ENCODE measurements at places on chromosomes 4 and X.
A peak's percentile ranks its signal among the peaks of the same experiment; 100 is the strongest.

GRCh38 chr4:123480706-123481418, 84.3 kb downstream of the SPRY1 start:
- DNase-seq: peak; percentile 58

DNA sequence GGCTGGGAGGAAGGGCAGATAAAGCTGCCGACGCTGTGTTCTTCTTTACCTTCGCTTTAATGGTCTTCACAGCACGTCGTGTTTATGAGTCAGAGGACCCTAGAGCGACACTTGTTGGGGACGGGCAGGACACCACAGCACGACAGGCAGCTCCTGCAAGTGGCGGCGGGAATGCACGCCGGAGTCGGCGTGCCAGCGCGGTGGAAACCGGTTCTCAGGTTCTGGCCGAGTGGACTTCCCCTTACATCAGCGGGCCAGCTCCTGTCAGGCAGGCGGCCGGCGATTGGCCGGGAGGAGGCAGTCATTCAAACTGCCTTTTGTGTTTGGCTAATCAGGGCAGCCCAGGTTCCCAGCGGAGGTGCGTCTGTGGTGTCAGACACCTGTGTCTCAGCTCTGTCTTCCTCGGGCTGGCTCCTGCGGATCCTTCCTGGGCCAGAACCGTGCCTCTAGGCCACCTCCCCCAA, 150.9 kb downstream of the SHROOM3 start:
- peak; percentile 95 for DNase-seq

DNA sequence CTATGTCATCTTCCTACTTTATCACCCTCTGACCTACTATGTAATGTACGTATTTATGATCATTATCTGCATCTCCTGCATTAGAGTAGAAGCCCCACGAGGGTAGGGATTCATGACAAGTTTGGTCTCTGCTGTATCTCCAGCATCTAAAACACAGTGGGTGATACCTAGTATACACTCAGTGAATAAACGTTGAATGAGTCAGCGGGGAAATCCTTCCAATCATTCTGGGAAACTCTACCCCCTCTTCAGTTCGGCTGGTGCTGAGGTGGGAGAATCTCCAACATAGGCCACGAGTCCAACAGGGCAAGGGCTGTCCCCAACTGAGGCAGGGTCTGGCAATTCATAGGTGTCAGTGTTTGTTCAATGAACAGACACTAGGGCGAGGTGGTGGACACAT, 74.4 kb upstream of the EFNB1 start:
- DNase-seq: no peak

GRCh38 chr4:82462415-82462831, 32.0 kb downstream of the ENOPH1 start:
- peak; percentile 71 for DNase-seq

GRCh38 chr4:161448550-161449180, 715.1 kb downstream of the FSTL5 start:
- DNase-seq: no peak

DNA sequence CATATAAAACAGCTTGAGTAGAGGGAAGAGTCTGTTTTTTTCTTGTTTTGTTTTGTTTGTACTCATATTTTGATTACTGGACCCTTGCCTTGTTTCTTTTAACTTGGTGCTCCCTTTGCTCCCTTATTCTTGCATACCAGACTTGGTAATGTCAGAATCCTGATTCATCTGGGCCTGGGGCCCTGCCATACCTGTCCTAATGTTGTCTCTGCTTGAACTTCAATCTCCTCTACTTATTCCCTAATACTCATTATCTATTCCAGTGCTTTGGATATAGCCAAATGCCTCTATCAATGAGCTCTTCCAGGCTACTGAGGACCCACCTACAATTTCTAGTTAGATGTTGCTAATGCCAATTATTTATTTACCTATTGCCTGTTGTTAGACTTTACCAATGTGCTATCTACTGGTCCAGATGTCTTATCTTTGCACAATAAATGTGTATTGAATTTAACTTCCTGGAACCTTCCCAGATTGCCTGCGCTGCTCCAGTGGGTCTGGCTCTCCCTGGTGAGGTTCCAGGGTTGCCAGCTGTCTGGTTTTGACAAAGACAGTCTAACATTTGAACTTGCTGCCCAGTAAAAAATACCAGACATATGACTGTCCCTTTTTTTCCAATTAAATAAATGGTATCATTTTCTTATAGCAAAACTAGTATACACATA, 64.4 kb upstream of the ACSL4 start:
- no peak for DNase-seq

DNA sequence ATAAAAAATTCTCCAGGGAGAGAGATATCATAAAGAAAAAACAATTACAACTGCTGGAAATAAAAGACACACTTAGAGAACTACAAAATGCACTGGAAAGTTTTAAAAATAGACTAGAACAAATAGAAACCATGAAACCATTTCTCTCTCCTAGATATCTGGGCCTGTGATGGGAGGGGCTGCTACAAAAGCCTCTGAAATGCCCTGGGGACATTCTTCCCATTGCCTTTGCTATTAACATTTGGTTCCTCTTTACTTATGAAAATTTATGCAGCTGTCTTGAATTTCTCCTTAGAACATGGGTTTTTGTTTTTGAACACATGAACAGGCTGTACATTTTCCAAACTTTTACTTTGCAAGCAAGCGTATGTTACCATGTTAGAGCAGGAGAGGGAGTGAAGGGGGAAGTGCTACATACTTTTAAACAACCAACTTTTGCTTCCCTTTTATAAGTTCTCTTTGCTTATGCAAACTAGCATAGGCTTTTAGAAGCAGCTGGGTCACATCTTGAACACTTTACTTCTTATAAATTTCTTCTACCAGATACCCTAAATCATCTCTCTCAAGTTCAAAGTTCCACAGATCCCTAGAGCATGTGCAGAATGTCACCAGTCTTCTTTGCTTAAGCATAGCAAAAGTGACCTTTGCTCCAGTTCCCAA, 47.9 kb upstream of the PACRGL start:
- no peak for DNase-seq

DNA sequence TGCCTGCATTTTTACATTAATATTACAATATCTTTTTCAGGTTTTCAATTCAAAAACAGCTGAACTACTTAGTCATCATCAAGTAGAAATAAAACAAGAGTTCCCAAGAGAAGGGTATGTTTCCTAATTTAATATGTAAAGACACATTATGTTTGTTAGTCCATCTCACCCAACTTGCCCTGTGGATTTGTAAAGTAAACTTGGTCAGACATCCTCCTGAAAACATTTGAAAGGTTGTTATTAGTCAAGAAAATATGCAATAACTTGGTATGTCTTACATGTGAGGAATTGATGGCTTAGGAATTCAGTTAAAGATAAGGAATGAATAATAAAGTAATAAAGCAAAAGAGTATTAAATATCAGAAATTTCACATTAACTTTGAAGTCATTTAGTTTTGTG, 12.2 kb downstream of the GK start:
- no peak for DNase-seq

DNA sequence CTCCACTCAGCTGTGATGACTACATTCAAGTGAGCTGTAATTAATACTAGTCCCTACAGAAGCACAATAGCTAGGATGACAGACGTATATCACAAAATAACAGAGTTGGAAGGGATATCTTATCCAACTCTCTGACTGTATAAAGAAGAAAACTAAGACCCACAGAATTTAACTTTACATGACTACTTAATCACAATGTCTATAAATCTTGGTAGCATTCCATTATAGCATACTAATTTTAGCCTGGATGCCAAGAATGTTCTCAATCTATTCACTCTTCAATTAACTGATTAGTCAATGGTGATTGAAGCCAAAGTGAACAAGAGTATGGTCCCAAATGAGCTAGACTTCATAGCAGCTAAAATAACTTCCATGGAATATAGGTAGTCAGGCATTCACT, 31.2 kb downstream of the RPS6KA6 start:
- DNase-seq: no peak

DNA sequence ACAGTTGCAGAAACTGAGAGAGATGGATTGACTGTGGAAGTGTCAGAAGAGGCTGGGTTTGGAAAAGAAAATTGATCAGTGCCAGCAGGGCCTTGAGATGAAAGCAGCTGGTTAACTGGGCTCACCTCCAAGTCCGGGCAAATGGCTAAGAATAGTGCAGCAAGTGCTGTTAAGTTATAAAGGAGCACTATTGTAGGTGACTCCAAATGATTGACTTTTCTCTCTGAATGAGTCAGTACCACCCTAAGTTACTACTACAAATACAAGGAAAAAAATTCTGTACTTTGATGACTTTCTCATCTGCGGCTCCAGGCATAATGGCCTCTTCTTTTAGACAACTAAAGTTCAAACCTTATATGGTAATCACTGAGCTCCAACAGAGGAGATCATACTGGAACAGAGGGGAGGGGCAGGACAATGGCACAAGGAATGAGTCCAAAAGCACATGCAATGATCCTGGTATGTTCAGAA, 733.4 kb upstream of the INTU start:
- no peak for DNase-seq

DNA sequence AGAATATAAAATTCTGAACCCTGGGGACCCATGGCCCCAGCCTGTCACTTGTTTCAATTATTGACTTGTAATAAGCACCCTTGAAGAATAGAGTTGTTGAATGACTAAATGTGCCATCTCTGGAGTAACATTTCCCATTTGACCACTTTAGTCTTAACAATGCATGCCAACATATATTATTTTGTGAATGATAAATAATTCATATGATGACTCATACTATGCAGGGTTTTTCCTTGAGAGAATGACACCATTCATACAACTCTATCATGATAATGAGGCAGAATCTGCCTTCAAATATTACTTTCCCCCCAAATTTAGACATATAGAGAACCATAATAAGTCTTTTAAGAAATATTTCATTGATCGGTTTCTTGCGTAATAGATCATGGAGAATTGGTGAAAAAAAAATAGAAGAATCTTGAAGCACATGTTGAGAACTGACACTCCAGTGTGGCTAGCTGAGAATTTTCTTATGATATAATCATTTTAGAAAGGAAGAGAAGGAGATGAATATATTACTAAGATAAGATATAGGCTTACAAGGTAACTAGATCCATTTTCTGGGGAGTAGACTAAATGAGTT, 404.5 kb downstream of the GRXCR1 start:
- no peak for DNase-seq

DNA sequence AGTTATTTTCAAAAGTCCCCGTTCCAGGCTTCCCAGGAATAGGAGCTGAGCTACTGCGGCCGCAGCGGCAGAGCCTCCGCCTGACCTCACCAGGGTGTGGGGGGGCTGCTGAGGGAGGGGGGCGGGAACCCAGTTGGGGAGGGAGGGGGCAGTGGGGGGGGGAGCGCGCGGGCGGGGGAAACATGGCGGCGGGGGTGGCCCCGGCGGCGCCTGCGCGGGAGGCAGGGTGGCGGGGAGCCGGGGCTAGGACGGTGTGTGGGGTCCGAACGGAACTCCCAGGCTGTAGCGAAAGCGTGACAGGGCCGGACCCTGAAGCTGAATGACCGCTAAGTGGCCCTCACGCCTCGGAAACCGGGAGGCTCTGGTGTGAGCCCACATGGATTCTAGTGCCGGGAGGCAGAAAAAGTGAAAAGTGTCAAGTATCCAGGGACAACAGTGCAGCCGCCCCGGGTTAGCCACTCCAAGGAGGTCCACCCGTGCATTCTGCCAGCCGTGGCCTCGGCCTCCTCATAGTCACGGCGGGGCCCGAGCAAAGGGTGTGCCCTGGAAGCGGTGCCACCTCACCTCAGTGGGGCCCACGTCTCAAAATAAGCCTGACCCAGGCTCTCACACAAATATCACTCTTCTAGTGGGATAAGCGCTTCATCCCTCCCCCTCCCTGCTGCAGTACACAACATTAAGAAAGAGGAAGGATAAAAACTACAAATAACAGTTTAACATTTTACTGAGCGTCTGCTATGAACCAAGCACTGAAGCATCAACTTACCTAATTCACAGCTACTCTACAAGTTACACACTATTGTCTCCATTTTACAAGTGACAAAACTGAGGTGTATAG, at the start of gene KLHL13:
Gene KLHL13 (minus strand): TSS at position 98 of the 838 bp plus-strand sequence. CDS start 88,337 bp downstream, outside the sequence.
- peak; percentile 7 for DNase-seq

DNA sequence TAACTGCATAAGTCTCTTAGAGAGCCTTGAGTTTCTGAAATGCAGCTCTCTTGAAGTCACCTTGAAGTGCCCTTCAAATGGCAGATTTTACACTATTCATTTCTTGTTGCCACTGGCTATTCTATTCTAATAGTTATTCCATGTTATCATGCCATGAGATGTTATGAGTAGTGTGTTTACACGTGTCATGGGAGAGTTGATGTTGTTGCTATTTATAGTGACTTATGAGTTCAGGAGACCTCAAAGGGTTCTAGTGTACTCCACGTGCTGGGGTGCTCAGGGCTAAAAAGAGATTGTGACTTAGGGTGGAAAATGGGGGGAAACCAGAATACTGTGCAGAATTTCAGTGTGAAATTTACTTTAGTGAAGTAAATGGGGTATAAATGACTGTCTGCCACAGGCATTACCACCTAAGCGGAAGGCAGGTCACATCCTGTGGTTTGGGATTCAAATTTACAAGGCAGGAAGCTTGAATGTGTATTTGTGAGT, 77.1 kb upstream of the SLC4A4 start:
- no peak for DNase-seq

GRCh38 chr4:38805530-38806145, 1.0 kb upstream of the TLR1 start:
- no peak for DNase-seq

DNA sequence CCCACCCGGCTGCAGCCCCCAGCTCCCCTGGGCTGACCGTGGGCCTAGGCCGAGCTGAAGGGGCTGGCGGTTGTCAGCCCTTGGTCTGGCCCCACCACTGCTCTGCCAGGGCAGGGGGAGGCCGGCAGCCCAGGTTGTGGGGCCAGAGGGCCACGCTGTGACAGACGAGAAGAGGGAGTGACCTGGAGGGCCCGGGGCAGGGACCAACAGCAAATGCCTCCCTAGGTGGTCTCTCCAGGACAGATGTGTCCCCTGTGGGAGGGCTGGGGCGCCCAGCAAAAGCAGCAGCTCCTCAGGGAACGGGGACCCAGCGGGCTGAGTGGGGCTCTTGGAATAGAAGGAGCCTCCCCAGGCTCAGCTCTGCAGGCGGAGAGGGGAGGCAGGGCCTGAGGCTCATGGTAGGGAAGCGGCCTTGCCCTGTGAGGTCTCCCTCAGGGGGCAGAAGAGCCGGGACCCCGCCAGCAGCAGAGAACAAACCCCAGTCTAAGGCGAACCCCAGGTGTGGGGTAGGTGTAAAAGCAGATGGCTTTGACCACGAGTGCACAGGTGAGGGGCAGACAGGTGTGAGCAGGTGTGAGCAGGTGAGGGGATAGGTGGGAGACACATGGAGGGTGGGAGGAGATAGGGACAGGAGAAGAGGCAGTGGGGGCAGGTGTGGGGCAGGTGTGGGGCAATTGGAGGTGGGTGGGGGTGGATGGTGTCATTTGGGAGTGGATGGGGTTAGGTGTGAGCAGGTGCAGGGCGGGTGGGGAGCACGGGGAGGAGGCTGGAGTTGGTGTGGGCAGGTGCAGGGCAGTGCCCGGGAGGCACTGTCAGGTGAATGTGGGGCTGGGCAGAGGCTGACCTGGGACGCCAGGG, 34.1 kb upstream of the SPON2 start:
- no peak for DNase-seq

Data from LoVo (cell line).